ENCODE measurements at places on chromosomes 2 and 18.

DNA sequence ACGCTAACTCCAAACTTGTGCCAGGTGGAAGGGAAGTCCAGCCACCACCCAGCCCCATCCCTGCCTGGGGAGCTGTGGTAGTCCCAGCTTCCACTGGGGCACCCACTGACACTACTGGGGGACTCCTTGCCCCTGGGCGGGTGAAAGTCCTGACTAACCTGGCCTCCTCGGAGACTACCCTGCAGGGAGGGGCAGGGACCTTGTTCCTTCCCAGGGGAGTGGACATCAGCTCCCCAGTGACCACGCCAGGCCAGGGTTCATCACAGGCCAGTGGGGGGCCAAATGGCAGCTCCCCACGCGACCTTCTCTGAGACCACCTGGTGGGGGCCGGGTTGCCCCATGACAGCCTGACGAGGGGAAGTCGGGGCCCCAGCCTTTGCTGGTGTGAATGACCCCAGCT, 420.0 kb upstream of the SALL3 start:
- DNase-seq = no peak

DNA sequence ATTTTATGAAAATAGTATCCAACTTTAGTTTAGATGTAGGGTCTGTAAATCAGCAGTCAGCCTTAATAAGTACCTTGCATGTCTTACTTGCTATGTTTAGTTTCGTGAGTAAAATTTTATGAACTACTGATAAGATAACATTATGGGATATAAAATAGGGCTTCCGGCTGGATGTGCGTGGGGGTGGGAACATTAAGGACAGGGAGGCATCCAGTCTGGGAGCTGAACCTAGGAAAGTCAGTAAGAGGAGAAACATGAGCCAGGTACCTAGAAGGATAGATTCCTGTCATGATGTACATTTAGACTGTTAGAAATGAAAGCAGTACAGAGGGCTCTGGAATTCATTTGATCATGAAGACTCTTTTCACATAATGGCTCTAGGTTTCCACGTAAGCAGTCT, 12.7 kb upstream of the KCNJ13 start:
- no peak for DNase-seq

- no peak for DNase-seq
These were observed 27.7 kb upstream of the ACADL start for GRCh38 chr2:210252699-210253606.

GRCh38 chr2:36408198-36408703, 52.7 kb downstream of the CRIM1 start:
- DNase-seq = peak; percentile 39

DNA sequence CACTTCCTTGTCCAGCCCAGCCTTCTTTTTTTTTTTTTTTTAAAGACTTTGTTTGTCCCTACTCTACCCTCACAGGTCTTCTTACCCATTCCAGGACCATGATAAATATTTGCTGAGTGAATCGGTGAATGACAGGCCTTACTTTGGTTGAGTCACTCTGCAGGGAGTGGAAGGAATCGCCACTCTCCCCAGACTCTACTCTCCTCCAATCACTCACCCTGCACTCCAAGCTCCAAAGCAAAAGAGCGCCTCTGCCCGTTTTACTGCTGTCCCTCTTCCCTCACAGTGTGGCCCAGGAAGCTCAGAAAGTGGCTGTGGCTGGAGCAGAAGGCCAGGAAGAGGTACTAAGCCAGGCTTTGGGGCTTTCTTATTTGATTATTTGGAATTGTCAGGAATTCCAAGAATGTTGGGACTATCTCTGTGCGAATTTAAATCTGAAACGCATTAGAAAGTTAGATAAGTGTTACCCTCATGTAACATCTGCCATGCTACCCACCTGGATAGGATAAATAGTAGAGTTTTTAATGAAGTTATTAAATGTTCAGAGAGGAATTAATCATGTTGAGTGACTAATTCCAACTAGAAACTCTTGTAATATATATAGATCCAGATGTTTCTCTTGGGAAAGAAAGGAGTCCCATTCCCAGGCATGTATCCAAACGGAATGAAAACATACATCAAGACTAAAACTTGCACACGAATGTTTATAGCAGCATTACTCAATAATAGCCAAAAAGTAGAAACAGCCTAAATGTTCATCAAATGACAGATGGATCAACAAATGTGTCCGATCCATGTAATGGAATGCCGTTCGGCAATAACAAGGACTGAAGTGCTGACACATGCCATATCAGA, 43.0 kb upstream of the CHMP1B start:
- DNase-seq = no peak

Data from tongue (tissue), 3 donors.